G401 (cell line): ENCODE measurements at places on chromosomes 13 and 19.

DNA sequence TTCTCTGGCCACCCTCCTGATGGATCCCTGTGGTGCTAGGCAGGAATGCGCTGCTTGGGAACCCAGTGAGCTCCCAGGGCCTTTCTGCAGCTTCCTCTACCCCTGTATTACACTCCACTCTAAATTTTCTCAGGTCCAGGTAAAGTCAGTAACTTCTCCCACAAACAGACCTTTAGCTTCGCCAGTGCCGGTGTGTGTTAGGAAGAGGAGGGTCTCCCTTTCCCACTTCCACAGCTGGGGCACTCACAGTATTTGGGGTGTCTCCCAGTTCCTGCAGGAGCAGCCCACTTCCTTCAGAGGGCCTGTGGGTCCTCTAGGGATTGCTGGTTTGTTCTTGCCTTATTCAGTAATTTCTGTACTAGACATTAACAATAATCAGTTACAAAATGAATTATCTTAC, 193.5 kb upstream of the PCDH17 start:
- no peak for DNase-seq

DNA sequence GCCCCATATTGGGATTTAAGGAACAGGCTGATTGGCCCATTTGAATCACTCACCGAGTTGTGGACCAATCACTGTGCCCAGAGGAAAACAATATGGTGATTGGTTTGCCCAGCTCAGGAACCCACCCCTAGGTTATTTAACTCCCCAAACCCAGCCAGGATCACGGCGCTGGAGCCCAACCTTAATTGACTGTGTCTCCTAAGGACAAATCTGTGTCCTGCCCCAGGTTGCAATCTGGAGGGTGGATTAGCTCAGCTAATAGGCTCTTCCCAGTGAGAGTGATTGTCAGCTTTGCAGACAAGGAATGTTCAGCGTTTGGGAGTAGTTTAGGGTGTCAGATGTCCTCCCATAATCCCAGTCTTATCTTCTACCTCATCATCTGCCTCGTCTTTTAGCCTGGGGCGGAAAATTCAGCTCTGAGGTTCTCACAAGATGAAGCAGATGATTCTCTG, 3.5 kb upstream of the ZNF358 start:
- DNase-seq: no peak

DNA sequence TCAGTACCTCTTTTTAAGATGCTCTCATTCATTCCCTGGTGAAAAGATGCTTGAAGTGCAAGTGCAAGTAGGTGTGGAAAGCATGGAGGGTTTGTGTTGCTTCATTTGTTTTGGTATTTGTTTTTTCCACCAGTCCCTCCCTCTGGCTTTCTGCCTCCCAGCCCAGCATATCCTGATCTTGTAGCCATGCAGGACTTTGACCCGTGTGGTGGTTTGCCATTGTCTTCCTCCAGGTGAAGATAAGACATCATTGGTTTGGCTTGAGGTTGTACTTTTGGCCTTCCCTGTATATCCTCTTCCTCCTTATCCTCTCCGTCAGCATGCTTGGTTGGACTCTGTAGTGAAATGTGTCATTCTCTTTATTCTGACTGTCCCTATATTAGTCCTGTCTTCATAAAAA, 9.1 kb downstream of the SPINT2 start:
- DNase-seq: no peak

DNA sequence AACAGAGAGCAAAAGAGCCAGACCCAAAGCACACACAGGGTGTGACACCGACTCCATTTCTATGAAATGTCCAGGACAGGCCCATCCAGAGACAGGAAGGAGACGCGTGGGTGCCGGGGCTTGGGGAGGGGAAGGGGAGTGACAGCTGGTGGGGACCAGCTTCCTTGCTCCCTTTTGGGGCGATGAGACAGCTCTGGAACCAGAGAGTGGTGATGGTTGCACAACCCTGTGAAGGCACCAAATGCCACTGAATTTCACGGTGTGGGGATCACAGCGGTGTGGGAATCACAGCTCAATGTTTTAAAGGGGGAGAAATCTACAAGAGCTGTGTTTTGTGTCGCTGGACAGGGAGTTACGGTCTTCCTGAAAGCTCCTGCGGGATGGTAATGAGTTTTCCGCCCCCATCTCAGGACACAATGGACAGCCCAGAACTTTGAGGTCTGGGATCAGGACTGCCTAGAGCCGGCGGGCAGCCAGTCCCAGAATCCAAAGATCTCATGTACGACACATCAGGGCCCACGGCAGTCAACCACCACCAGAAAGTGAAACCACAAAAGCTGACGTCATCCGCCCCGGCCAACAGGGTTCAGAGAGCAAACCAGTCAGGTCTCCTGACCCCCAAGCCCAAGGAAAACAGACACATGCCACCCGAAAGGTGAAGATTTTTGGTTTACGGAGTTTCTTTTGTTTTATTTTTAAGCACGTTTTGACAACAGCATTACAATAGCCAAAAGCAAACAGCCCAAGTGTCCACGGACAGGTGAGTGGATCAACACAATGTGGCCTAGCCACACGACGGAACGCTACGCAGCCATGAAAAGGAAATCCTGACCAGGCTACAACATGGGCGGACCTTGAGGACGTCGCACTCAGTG, 7.3 kb downstream of the SGTA start:
- DNase-seq: no peak

GRCh38 chr13:99200432-99201167, at the start of gene UBAC2:
Gene UBAC2 (plus strand): TSS chr13:99200854. CDS start chr13:99200909, 55 bp downstream.
- DNase-seq: peak; percentile 92
